ENCODE measurements at places on chromosomes 3 and 15.

- DNase-seq, result no peak
Measured at GRCh38 chr15:55319537-55320237, 665 bp downstream of the PIGB start.

DNA sequence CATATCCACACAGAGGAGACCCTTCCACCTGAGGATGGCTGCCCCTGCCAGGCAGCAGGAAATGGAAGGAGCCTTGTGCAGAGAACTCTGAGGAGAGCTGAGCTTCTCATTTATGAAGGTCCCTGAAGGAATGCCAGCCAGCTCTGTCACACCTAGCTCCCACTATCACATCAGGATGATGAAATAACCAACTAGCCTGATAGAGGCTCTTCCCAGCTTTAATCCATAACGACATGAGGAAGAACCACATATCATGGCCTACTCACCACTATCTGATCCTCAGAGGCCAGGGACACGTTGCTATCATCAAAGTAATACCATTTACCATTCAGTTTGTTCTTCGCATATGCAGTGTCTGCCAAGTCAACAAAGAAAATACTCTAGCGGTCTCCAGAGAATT is 1.5 kb upstream of the C3orf62 start:
- DNase-seq, result no peak

- no peak for DNase-seq
Measured at GRCh38 chr15:28901987-28902745, 16.4 kb downstream of the APBA2 start.

- no peak for DNase-seq
Measured at GRCh38 chr3:78022232-78022631, 982.3 kb downstream of the ROBO2 start.

GRCh38 chr15:100692671-100693070 is 90.3 kb downstream of the ASB7 start:
- no peak for DNase-seq

GRCh38 chr3:37863949-37864822 is 2.5 kb downstream of the CTDSPL start:
- no peak for DNase-seq

- no peak for DNase-seq
Measured at GRCh38 chr15:66452971-66453580, 44.5 kb downstream of the SNAPC5 start.

DNA sequence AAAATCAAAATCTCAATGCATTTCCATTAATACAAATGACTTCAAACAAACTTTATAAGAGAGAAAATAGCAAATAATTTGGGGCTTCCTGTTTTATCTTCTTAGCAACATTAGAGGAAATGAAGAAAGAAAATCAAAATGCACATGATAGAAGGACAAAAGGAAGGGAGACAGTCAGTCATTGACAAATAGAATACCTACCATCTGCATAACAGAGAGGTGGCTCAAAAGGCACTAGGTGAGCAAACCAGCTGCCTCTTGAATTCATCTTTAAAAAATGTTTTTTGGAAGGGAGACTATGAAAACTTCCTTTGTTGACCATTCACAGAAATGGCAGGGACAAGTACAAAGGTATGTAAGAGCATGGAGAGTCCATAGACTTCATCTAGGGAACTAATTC is 9.4 kb downstream of the NMNAT3 start:
- DNase-seq, result no peak

GRCh38 chr3:186618318-186618938 is 5.6 kb downstream of the AHSG start:
- DNase-seq, result no peak

DNA sequence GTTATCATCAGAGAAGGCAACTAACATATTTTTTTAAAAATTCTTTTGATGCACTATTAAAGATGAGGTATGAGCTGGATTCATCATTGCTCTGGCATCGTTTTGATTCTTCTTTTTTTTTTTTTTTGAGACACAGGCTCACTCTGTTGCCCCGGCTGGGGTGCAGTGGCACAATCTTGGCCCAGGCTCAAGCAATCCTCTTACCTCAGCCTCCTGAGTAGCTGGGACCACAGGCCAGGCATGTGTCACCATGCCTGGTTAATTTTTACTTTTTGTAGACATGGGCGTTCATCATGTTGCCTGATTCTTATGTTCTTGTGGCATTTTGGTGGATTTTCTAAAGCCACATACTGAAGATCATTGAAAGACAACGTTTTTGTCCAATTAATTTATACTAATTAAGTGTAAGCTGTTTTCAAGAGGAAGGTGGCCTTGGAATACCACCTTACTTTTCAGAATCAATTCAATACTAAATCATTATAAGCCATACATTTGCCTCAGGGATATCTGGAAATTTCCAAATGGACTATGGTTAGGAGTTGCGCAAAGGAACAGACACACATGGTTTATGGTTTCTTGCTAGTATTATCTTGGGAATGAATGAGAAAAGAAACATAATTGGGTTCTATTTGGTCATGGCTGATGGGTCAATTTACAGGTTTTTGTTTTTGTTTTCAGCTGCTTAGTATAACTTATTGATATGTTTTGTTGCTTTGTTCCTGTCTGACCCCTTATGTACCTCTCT is 22.8 kb downstream of the SLC28A2 start:
- DNase-seq, result no peak
